Stimulated activated CD4-positive, alpha-beta T cell treated with anti-CD3 and anti-CD28 coated beads, Interleukin-12 subunit alpha, Interleukin-12 subunit beta, amount 100 ng/mL, for 24 hours (primary cell): ENCODE measurements at places on chromosomes 11 and 22.

DNA sequence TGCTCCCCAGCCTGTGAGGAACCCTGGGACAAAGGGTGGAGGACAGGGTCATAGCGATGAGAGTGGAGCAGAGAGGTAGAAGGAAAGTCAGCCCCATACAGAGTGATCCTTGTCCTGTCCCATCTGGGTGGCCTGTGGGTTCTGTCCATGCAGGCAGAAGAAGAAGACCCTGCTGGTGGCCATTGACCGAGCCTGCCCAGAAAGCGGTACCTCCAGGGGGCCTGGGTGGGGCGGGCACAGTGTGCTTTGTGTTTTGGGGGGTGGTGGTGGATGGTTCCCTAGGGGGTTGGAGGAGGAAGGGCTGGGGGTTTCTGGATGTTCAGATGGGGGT lies 7.9 kb downstream of the SIDT2 start:
- DNase-seq, result no peak

GRCh38 chr11:125073616-125074483 lies 10.7 kb downstream of the SLC37A2 start:
- DNase-seq, result no peak

DNA sequence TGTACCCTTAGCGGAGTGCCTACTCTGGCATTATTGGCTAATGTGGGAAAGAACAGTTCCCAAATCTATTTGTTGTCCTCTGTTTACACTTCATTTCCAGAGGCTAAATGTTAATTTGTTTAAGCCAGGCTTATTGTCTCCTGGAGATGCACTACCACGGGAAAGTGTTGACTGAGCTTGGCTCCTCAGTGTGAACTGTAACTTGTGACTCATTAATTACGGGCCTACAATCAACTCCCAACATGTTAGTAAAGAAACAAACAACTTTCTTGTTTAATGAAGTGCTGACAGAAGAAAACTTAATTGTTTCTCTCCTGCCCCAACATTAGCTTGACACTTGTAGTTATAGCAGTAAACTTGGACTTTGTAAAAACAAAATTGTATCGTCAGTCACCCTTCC lies 130.4 kb downstream of the ATXN10 start:
- DNase-seq, result no peak

DNA sequence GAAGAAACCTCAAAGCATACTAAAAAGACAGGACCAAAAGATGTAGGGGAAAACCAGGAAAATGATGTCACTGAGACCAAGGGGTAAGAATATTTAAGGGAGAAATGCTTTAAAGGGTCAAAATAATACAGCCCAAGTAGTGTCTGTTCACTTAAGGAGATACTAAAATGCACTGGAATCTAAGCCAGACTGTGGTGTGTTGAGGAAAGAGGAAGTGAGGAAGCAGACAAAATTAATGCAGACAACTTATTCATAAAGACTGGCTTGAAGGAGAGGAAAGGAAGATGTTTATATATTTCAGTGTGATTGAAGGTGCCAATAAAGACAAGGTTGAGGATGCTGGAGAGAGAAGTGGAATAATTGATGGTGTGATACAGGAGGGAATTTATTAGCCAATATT lies 15.7 kb downstream of the ZNF215 start:
- no peak for DNase-seq

DNA sequence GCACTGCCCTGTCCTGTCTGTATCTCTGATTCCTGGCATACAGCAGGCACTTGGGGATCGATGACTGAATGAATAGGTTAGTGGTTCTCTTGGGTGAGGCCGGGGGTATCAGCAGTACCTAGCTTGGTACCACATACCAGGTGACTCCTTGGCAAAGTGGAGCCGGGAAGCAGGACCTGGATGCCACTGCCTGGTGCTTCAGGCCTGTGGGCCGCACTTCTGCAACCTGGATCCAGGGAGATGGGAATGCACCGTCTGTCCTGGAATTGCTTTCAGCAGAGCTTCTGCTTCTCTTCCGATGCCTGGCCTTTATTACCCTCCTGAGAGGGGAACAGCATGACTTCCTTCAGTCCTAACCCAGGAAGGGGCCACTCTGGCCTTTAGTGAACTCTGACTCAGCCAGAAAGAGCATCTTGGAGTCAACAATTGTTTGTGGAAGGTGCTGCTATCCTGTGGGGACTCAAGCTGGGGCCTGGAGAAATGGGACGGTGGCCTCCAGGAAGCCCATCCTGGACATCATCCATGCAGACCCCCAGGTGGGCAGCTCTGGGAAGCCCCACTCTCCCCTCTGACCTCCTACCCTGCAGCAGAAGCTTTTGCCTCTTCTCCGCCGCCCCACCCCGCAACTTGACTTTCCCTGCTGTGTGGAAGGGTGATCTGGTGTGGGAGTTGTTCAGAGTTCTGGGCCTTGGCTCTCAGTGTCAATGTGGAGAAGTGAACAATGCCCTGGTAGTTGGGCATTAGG lies 5.1 kb downstream of the CD82 start:
- no peak for DNase-seq

- DNase-seq, result no peak
These were observed 43.3 kb downstream of the DDX10 start for GRCh38 chr11:108708173-108708572.

DNA sequence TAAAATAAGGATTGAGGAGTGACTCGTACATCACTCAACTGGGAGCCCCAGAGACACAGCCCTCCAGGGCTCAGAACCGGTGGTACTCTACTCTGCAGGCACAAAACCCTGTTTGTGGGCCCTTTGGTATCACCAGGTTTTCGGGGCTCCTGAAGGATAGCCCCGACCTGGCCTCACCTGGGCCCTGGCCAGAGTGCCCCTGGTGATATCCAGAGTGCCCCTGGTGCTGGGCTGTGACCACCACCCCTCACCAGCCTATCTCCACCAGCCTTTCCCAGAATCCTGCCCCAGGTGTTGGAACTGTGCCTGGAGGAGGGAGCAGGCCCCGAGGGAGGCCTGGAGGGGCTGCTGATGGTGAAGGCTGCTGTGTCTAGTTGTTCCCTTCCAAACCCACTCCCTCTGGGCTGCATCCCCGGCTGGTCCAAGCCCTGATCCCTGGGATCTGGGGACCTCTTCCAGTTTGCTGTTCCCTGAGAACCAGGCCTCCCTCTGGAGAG lies 2.2 kb upstream of the GGT5 start:
- no peak for DNase-seq

GRCh38 chr11:27468995-27469695 lies 3.4 kb downstream of the LGR4 start:
- DNase-seq, result no peak

DNA sequence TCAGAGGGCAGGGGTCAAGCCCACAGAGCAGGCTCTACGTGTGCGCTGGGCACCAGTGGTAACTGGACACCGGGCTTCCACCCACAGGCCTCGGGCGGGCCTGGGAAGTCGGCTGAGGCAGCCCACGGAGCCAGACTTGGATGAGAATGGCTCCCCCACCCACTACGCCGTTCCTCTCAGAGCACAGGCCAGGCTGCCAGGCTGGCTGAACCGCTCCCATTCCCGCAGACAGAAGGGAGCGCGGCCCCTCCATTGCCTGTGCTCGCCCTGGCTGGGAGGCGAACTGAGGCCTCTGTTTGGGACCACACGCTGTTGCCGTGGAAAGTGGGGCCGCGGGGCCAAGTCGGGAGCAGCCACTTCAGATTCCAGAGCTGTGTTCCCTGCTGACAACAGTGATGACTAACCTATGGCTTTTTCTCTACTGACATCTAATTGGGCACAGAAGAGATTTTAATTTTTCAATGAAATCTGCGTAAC lies 63.9 kb downstream of the MYH9 start:
- DNase-seq, result no peak

- no peak for DNase-seq
These were observed 16.6 kb downstream of the POLA2 start for GRCh38 chr11:65278356-65278755.

GRCh38 chr11:124865181-124865901 lies at the start of gene ROBO3:
Gene ROBO3, plus strand, starts transcription at chr11:124865432. Its CDS starts 146 bp downstream, at chr11:124865578.
- no peak for DNase-seq

GRCh38 chr11:45818961-45819605 lies 14.1 kb downstream of the SLC35C1 start:
- no peak for DNase-seq

- DNase-seq, result no peak
These were observed 330.1 kb upstream of the PLET1 start for GRCh38 chr11:112590764-112591163.

GRCh38 chr11:36098853-36099375 lies 155.1 kb downstream of the LDLRAD3 start:
- DNase-seq, result no peak

GRCh38 chr11:70849031-70849430 lies 403.3 kb downstream of the SHANK2 start:
- DNase-seq, result no peak

- no peak for DNase-seq
These were observed 851.1 kb upstream of the RAG2 start for GRCh38 chr11:37449146-37449545.

DNA sequence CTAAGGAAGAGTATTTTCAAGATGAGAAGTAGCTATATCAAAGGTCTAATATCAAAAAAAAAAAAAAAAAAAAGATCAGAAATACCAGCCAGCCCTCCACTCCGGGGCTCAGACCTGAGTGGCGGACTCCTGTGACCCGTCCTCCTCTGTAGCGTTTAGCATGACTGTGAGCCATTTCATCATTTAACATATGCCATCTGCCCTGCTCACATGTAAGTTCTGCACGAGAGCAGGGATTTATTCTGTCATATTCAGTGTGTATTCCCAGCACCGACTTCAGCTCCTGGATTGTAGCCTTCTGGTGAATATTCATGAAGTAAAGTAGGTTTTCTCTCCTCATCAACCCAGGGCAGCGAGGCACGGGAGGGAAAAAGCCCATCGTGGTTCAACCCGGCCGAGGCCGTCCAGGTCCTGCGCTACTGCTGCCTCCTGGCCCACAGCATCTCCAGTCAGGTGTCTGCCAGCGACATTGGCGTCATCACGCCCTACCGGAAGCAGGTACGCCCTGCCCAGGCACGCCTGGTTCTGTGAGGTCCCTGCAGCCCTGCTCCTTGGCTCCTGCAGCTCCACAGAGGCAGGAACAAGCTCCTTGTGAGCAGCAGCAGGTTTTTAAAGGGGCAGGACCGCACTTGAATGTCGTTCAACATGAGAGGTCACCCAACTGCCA lies 12.7 kb upstream of the PANX2 start:
- no peak for DNase-seq

- DNase-seq, result no peak
These were observed 4.8 kb upstream of the CASTOR1 start for GRCh38 chr22:30294066-30294465.

- no peak for DNase-seq
These were observed 10.4 kb upstream of the ZNF74 start for GRCh38 chr22:20383538-20383937.

GRCh38 chr11:119161871-119162270 lies 6.7 kb upstream of the NLRX1 start:
- no peak for DNase-seq

GRCh38 chr11:76788661-76789442 lies 5.7 kb downstream of the TSKU start:
- no peak for DNase-seq

DNA sequence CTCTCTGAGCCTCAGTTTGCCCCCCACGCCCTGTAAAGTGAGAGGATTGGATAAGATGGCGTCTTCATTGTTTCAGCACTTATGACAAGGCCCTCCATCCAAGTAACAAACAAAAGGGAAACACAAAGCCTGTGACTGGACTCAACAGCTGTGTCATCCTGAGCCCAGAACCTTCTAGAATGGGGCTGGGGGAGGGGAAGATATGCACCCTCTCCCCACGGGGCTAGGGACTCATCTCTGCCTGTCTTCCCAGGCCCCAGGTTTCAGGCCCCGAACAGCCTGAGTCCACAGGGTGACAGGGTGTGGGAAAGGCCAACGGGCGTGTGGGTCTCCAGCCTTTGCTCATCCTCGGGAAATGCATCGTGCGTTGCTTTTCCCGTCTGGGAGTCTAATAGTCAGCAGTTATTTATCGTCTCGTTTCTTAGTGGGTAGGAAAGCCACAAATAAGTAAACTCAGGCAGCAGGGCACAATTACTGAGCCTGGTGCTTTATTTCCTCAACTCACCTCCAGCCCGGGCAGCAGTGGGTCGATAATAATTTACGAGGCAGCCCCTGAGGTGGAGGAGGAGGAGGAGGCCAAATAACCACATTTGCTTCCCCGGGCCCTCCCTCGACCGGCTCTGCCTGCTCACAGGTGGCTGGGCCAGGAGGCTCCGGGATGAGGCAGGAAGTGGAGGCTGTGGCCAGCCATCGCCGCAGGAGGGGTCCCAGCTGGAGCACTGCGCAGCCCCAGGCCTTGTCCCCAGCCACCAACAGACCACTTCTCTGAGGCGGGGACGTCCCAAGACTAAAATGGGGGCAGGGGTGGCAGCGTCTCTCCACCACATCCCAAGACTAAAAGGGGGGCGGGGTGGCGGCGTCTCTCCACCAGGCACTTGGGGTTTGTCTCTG lies 54.4 kb downstream of the FLRT1 start:
- DNase-seq, result no peak

GRCh38 chr22:35617137-35617755 lies at the start of gene MB:
Gene MB, minus strand, starts transcription at chr22:35617329. Its CDS starts 72 bp downstream, at chr22:35617257.
- DNase-seq, result no peak

DNA sequence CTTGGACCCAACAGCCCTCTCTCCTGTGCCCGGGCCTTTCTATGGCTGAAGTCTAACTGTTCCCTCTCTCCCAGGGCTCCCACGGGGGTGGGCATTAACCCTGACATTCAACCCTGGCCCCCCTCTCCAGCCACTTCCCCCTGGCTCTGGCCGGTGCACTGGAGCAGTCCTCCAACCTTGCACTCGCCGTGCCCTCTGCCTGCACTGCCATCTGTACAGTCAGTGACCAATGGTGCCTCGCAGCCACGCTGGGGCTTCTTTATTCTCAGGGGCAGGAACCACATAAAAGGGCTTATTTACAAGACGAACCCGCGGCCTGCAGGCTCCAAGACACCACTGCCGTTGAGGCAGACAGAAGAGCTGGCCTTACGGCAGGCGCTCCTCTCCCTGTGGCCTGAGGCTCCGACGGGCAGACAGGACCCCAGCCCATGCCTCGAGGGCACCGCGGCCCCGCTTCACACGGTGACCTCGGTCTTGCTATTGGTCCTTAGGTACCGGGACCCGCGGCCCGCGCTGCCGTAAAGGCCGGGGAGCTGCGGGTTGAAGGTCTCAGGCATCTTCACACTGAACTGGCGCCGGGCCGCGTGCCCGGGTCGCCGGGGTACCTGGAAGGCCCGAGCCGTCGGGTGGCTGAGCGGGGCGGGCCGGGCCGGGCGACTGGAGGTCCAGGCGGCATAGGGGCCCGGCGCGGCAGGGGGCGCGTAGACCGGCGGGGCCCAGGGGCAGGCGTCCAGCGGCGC lies 5.4 kb downstream of the SHISA8 start:
- no peak for DNase-seq

GRCh38 chr11:64132191-64132771 lies 33.6 kb downstream of the MACROD1 start:
- no peak for DNase-seq

GRCh38 chr11:126181939-126182730 lies 29.3 kb downstream of the RPUSD4 start:
- DNase-seq, result no peak

DNA sequence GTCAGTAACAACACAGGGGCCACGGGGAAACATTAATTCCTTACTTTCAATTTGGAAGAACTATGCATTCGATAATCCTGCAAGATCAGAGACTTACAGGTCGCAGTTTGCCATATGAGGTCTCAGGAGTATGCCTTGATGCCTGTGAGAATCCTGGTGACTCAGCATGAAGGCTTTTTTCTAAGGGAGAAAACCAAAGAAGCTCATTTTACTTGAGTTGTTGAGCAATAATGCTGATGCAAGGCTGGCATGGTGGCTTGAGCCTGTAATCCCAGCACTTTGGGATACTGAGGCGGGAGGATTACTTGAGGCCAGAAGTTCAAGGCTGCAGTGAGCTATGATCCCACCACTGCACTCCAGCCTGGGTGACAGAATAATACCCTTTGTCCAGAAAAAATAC lies 26.6 kb downstream of the ATG16L2 start:
- DNase-seq, result no peak

- DNase-seq, result no peak
These were observed 86.5 kb upstream of the B3GAT1 start for GRCh38 chr11:134498326-134499139.

GRCh38 chr11:115645631-115646317 lies 141.6 kb upstream of the CADM1 start:
- DNase-seq, result no peak
